ENCODE measurements at places on chromosomes 1 and 21. TPM values are rescaled to one million over a fixed set of nuclear protein-coding genes. Genes with fewer than 3 reads are reported as not detected.
A peak's percentile ranks its signal among the peaks of the same experiment; 100 is the strongest.

GRCh38 chr21:30616125-30616524 lies at the start of gene KRTAP20-1:
Gene KRTAP20-1, plus strand, starts transcription at chr21:30616425. Its CDS starts 30 bp downstream, at chr21:30616455.
- no peak for DNase-seq

DNA sequence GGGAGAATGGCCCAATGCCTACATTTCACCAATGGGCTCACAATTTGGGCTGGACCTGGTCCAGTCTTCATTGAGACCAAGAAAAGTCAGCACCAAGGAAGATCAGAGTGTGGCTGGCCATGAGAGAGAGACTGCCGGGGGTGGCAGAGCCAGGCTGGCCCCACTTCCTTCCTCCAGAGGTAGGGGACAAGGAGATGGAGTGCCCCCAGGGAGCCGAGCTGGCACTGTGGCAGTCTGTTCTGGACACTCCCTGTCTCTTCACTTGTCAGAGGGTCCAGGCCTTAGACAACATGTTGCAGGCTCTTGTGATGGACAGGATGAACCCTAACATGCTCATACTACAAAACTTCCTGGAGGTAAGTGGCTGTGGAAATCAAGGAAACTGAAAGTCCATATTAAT lies 27.7 kb downstream of the INAVA start:
- no peak for DNase-seq

- peak; percentile 64 for DNase-seq
Observed at GRCh38 chr1:162854245-162854882, 6.6 kb downstream of the CCDC190 start.

- DNase-seq = no peak
Observed at GRCh38 chr21:29557200-29557599, 258.5 kb downstream of the BACH1 start.

DNA sequence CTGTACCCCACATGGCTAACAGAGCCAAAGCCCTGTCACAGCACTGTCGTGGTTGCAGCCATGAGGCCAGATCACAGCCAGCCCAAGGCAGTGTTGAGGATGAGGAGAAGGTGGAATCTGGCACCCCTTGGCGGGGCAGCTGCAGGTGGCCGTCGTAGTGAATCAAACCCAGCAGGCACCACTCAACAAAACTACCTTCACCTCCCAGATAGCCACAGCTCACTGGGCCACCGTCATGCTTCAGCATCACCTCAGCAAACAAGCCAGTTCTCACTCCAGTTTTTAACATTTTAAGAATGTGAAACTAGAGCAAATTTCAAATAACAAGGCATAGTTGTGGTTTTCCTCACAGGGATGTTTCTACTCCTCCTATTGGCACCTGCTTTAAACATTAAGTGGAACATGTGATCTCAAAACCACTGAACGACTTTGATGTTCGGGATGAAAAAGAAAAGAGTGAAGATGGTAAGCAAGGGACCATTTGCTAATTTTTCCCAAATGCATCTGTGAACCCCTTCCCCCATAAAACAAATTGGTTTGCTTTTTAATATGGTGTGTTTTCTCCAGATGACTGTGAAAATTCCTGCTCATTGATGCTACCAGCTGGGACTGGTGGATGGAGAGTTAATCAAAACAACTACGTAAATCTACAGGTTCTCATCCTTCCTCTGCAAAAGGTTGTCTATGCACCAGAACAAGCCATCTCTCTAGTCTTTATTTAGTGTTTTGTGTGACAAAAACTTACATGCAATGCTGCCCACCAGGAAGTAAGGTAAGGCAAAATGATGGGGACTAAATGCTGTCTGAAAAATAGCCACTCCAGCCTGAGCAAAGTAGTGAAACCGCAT lies 45.5 kb downstream of the TOR1AIP2 start:
- DNase-seq = no peak

DNA sequence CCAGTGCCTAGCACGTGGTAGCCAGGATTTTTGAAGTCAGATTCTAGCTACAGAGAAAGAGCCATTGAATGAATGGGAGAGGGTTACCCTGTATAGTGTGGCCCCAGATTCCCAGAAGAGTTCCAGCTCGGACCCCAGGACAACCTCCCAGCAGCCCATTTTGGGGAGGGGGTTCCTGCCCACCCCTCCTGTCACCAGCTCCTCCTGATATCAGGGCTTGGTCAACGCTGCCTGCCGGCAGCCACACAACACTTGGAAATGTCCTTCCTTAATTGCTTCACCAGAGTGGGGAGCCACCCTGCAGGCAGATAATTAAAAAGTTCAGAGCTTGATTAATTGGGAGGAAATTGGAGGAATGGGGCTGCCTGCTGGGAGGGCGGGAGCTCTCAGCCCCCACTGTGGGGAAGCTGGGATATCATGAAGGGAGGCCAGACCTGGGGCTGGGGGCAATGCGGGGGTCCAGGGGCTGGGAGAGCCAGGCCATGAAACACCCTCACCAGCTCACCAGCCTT lies 120.5 kb downstream of the LACTBL1 start:
- DNase-seq = no peak

DNA sequence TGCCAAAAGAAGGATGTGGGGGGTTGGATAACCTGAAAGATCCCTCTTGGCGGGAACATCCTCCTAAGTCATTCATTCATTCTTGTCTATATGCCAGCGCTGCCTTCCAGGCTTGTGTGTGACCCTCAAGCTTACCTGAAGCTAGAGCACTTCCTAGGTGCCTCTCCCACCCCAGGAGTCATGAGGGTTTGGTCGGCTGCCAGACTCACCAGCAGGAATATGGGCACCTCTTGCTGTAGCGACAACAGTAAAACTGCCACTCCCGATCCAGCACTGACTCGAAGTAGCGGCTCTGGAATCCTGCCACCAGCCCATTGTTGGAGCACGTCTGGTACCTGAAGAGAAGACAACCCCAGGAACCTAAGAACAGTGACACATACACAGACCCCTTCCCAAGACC lies 15.0 kb downstream of the DPT start:
- DNase-seq = no peak

DNA sequence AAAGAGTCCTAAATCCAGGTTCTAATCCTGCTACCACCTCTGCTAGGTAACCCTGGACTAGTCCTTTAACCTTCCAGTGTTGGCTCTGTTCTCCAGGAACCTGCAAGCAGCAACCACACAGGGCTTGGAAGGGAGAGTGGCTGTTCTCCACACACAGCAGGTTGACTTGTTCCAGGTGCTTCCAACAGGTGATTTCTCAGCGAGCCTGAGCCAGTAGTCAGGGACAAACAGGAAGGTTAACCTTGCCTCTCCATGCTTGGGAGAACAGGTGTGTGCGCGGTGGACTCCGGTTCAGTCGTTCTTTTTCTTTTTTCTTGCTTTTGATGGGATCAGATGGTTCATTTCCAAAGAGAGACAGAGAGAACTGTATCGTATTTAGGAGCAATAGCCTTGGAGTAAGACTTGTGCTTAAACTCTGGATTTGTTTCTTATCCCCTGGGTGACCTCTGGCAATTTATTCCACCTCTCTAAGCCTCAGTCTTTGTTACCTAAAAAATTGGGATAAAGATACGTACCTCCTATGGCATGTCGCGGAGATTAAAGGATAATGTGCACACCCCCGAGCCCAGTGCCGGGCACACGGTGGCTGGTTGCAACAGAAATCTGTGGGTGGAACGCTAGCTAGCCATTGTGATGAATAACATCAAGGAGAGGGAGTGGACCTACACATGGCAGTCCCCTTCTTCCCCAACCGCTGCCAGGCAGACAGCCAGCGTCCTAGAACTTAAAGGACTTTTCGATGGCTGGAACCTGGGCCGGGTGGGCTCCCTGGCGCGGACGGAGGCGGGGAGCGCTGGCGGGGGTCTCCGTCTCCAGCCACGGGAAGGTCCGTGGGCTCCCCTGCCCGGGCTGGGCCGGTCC lies 583 bp upstream of the CACHD1 start:
- DNase-seq = no peak

- no peak for DNase-seq
Observed at GRCh38 chr1:212166244-212166643, 119.0 kb upstream of the PPP2R5A start.

GRCh38 chr1:208446271-208446691 lies 202.1 kb upstream of the PLXNA2 start:
- no peak for DNase-seq

GRCh38 chr1:2821966-2822620 lies 20.6 kb upstream of the TTC34 start:
- DNase-seq = peak; percentile 74

GRCh38 chr1:11406845-11407244 lies 72.1 kb upstream of the DISP3 start:
- no peak for DNase-seq

- DNase-seq = peak; percentile 80
Observed at GRCh38 chr21:44510508-44511218, 29.3 kb downstream of the KRTAP10-1 start.

- peak; percentile 32 for DNase-seq
Observed at GRCh38 chr1:85274969-85275453, 1.4 kb downstream of the BCL10 start.

- peak; percentile 75 for DNase-seq
Observed at GRCh38 chr21:29195981-29196669, 65.7 kb downstream of the MAP3K7CL start.

- DNase-seq = no peak
Observed at GRCh38 chr1:22952694-22953056, 20.0 kb downstream of the LACTBL1 start.

Gene SIM2
- not detected for polyA plus RNA-seq

Gene ANXA9
- 1.2 TPM for polyA plus RNA-seq

Gene PTGFR
- not detected for polyA plus RNA-seq

Gene PLCH2
- not detected for polyA plus RNA-seq

Gene B3GALT5
- not detected for polyA plus RNA-seq

Gene TEDDM1
- not detected for polyA plus RNA-seq

Gene BRWD1
- 22.9 TPM for polyA plus RNA-seq
